IPS DF 6.9 (cell line): ENCODE measurements at places on chromosomes 16 and 17.

DNA sequence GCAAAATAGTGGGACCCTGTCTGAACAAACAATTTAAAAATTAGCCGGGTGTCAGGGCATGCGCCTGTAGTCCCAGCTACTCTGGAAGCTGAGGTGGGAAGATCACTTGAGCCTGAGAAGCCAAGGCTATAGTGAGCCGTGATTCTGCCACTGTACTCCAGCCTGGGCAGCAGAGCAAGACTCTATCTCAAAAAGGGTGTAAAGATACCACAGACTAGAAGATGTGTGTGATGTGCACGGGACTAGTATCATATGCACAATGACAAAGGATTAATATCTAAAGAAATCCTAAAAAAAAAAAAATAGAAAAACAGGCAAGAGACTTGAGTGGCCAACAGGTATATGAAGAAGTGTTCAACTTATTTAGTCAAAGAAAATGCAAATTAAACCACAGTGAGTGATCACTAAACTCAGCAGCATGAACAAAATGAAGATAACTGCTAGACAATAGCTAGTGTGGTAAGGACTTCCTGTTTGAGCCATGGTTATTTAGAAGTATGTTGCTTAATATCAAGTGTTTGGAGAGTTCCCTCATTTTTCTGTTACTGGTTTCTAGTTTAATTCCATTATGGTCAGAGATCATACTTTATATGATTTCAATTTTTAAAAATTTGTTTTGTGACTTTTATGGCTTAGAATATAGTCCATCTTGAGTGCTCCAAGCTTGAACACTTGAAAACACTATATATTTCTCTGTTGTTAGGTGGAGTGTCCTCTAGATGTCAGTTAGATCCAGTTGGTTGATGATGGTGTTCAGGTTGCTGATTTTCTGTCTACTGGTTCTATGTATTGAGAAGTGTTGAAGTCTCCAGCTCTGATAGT is 14.7 kb upstream of the SLX4 start:
- DNase-seq, result no peak

DNA sequence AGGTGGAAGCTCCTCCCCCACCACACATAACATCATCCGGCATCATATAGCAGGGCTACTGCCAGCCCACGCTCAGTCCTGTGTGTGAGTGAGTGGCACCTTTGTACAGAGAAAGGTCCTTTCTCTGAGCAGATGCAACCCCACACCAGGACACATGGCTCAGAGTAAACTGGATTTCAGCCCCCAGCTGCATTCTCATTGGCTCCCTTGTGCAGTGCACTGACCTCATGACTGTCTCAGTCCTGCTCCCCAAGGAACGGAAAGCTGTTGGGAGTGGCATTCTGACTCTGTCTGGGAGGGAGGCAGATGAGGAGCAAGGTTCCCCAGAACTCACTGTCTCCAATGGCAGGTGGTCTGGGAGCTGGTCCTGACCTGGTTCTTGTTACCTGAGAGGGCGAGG is 244.1 kb downstream of the PHKB start:
- DNase-seq, result no peak

DNA sequence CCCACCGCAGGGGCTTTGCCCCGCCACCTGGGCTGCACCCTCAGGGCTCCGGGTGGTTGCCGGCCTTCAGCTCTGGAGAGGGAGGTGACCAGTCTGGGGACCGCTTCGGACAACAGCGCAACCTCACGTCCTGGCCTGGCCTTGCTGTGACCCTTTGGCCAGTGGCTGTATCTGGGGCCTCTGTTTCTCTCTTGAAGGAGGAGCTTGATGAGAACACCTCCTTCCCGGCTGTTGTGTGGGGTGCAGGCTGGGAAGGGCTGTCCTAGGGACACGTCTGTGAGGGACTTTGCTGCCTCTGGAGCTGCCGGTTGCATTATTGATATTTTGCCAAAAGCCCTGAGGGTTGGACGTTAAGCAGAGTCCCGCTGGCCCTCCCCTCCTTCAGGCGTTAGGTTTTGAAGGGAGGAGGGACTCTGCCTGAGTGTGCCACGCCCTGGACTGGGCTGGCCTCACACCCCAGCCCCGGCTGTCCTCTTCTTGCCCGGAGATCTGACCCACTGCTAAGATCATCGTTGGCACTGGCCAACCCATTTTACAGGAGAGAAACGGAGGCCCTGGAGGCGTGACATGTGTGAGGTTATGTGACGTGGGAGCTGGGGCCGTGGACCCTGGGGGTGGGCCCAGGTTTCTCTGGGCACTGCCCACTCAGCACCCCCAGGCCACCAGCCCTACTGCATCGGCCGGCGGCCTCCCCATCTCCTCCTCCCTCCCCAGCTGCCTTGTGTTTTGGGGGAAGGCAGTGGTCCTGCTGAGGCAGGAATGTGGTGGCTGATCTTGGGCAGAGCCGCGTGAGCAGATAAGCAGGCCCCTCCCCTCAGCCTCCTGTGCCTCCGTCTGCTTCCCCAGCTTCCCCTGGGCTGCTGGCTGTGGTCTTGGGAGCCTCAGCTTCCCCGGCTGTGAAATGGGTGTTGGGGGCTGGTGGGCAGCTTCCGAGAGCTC is 8.5 kb downstream of the ZFPM1 start:
- DNase-seq, result peak; percentile 45

- DNase-seq, result no peak
These were observed 62.7 kb downstream of the GAS7 start for GRCh38 chr17:10135539-10136257.

GRCh38 chr17:38420518-38420917 is 7.7 kb upstream of the ARHGAP23 start:
- no peak for DNase-seq

DNA sequence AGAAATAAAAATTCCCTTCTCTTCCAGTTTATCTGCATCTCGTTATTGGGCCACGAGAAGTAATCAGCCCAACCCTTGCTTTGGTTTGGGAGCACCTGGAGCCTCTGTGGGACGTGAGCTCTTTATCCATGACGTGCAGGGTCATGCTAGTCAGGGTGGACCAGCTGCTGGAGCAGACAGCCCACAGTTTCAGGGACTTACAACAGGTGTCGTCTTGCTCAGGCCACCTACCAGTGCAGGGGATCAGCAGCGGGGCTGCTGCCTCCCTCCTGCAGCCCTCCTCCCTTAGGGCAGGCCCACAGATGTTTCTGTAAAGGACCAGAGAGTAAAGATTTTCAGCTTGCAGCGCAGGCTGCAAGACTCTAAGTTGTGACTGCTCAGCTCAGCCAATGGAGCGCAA is 16.9 kb downstream of the ADAD2 start:
- DNase-seq, result no peak

- DNase-seq, result no peak
These were observed 903.8 kb upstream of the RBFOX1 start for GRCh38 chr16:6428861-6429260.

- DNase-seq, result no peak
These were observed 82.1 kb downstream of the MSI2 start for GRCh38 chr17:57338257-57338914.

GRCh38 chr16:678209-678857 is 1.9 kb upstream of the STUB1 start:
- no peak for DNase-seq

GRCh38 chr17:2071455-2072281 is 16.8 kb downstream of the HIC1 start:
- no peak for DNase-seq

- no peak for DNase-seq
These were observed 13.4 kb downstream of the RAB5C start for GRCh38 chr17:42141382-42141781.

DNA sequence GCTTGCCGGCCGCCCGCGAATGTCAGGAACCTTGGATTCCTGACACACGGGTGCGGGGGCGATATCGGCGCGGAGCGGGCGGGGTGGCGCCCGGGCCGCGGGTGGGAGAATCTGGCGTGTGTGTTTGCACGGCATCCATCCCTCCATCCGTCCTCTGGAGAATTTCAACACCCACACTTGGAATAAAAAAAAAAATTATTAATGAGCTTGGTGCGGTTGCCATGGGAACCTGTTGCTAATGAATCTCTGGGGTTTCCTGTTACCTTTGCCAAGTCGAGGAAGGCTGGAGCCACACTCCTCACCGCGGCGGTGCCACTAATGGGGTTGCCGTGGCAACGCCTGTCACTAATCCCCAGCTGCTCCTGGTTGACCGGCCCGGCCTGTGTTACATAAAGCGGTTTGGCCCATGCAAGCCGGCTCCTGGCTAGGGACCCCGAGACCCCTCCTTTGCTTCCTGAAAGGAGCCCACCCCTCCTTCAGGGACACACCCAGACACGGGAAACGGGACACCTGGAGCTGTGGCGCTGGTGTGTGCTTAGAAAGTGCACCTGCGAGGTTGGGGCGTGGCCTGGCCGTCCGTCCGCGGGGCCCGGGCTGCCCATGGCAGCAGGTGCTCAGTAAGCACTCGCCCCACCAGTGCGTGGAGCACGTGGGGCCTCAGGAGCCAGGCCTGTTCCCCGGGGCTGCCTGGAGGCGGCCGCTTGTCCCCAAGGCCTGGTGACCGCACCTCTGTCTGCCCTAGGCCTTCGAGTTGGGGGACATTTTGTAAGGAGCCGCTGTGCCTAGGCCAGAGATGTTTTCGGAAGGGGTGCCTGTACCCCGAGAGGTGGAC is 14.6 kb downstream of the CACNA1H start:
- DNase-seq, result no peak

DNA sequence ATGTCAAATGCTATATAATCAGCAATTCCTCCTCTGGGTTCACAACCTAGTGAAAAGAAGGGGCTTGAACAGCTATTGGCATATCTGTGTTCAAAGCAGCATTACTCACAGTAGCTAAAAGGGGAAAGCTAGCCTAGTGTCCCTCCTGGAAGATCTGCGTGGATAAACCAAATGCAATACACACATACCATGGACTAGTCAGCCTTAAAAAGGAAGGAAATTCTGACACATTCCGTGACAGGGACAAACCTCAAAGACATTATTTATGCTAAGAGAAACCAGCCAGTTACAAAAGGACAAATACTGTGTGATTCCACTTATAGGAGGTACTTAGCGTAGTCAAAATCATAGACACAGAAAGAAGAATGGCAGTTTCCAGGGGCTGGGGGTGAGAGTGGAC is 90.1 kb downstream of the XYLT1 start:
- DNase-seq, result no peak

DNA sequence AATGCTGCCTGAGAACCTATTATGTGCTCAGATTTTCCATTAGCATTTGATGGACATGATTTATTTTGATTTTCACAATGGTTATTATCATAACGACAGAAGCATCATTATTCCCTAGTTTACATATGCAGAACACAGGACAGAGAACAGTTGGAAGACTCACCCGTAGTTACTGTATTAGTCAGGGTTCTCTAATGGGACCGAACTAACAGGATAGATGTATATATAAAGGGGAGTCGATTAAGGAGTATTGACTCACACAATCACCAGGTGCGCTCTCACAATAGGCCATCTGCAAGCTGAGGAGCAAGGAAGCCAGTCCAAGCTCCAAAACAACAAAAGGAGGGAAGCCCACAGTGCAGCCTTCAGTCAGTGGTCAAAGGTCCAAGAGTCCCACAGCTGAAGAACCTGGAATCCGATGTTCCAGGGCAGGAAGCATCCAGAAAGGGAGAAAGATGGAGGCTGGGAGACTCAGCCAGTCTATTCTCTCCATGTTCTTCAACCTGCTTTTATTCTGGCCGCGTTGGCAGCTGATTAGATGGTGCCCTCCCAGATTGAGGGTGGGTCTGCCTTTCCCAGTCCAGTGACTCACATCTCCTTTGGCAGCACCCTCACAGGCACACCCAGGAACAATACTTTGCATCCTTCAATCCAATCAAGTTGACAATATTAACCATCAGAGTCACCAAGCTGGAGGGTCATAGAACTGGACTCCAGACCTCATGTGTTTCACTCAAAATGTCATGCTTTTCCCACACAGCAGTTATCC is 92.7 kb upstream of the XYLT1 start:
- no peak for DNase-seq

- DNase-seq, result no peak
These were observed 2.1 kb upstream of the SPG7 start for GRCh38 chr16:89506113-89506504.

DNA sequence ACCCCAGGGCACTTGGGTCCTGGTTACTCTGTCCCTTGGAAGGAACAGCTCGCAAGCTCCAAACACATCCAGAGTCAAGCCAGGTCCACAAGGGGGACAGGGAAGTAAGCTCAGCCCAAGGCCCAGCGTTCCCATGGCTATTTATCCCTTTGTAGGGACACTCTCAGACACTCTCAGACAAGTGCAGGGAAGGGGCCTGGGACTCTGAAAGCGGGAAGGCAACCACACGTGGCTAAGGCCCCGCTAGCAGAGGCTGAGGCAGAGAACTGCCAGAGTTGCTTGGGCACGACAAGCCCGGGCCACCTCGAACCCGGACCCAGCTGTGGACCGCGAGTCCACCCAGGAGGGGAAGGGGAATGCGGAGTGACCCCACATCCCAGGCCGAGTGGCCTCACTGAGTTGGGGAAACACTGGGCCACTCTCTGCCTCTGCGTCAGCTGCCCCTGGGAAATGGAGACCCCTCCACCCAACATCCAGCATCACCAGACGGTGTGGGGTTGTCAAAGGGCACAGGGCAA is 10.2 kb downstream of the NPTX1 start:
- DNase-seq, result no peak

DNA sequence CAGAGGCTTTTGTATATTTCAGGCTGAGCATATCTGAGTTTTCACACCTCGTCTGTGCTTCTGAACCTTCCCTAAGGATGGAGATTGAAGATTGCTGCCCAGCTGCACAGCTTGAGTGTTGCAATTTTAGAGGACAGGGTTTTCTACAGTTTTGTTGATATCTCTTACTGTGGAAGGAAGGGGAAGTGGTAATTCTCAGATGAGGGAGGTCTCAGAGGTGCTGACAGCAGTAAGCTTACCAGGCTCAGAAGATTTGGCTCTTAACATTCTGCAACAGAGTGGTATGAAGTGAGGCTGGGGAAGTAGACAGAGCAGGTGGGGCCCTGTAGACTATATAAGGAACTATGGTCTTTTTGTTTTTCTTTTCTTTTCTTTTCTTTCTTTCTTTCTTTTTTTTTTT is 45.8 kb upstream of the ARHGAP17 start:
- DNase-seq, result no peak

GRCh38 chr17:40173778-40174135 is 3.5 kb upstream of the RAPGEFL1 start:
- DNase-seq, result no peak

DNA sequence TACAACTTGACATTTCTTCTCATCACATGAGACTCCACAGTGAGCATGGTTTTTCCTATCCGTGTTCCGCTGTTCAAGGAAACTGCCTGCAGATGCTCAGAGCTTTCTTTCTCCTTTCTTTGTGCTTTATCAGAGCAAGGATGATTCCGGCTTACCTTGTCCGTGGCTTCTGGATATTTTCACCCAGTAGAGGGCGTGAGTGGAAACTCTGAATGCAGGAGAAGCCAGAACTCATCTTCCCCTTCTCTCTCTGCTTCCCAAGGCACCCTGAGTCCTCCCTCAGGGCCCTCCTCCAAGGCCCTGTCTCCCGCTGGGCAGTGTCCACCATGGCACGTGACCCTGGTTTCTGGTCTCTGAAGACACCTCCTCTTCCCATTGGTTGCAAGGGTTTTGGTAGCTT is 721.1 kb upstream of the RBFOX1 start:
- no peak for DNase-seq

GRCh38 chr17:1035546-1036170 is 38.7 kb downstream of the TIMM22 start:
- DNase-seq, result no peak
